GM12892 (cell line): ENCODE measurements at places on chromosomes 4 and X.

GRCh38 chr4:187602339-187603092 is 393.1 kb upstream of the ZFP42 start:
- no peak for DNase-seq

DNA sequence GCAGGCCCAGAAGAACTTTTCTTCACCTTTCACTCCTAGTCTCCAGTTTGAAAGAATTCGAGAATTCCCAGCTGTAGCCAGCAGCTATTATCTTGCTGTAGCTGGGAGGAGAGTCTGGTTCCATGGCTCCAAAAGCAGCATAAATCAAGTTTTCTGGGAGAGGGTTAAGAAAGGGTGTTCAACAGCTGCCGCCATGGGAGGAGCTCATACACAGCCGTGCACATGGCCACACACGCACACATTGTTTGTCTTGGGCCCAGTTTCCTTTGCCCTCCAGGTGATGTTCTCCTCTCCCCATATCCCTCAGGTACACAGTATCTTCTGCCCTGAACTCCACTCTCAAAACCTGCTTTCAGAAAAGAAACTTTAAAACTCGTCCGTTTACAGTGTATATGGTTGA is 4.1 kb upstream of the GPC3 start:
- DNase-seq: no peak

GRCh38 chr4:48190839-48191238 is 56.8 kb upstream of the TXK start:
- DNase-seq: no peak

DNA sequence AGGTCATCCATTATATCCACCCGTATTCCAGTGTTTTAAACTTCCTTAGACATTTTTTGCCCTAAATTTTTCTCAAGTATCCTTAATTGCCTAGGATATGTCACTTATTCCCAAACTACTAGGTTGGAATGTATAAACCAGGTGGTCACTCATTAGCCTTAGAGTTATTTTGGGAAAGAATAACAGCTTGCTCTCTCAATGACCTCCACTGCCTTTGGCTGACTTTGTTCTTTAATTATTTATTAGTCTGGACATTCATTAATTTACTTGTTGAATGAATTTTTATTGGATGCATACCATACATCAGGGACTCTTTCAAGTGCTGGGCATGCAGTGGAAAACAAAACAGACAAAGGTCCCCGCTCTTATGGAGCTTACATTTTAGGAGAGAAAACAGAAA is 609.3 kb upstream of the IGFBP7 start:
- no peak for DNase-seq

GRCh38 chr4:41448934-41449333 is 89.0 kb upstream of the LIMCH1 start:
- no peak for DNase-seq
